ENCODE measurements at places on chromosomes 7 and 10.

DNA sequence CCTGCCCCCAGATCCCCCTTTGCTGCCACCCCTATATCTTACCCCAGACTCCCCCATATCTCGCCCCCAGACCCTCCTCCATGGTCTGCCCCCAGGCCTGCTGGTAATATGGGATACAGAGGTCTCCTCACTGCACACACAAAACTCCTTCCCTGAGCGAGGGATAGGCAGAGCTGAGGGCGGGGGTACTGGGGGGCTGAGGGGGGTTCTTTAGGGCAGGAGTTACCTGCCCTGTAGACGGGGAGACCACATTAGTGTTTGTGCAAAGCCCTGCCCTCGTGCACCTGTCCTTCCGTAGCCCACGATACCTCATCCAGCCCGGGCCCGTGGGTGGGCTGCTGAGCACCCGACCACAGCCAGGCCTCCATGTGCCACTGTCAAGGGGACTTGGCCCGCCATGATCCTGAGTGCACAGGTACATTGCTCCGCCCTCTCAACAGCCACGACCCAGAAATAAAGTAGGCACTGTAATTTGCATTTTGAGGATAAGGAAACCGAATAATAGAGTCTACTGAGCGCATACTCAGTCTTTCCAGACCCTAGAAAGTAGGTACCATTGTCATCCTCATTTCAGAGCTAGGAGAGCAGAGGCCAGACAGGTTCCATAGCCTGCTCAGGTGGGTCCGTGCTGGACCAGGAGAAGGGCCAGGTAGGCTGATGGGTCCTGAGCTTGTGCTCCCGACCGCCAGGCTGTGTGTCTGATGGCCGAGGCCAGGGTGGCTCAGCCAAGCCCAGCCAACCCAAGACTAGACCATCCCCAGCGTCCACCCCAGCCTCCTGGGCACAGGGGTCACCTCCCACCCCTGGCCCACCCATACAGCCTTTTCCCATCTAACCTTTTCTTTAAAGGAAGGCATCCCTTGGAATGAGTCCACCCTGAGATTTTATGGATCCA, 115.2 kb downstream of the LHPP start:
- DNase-seq, result no peak

DNA sequence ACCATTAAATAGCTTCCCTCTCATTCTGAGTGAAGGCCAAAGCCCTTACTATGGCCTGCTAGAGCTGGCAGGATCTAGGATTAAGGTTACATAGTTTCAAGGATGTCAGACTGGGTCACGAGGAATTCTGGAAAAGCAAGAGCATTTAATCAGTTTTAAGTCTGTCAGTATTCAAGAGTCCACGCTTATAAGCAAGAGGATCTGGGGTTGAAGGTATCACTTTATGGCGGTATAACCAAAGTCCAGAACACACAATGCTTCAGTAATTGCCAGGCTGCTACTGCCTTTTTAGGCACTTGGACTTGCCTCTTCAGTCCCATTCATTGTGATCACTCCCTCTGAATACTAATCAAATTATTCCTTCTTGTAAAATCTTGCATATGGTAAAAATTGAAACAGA, 101.0 kb downstream of the HBP1 start:
- DNase-seq, result no peak

DNA sequence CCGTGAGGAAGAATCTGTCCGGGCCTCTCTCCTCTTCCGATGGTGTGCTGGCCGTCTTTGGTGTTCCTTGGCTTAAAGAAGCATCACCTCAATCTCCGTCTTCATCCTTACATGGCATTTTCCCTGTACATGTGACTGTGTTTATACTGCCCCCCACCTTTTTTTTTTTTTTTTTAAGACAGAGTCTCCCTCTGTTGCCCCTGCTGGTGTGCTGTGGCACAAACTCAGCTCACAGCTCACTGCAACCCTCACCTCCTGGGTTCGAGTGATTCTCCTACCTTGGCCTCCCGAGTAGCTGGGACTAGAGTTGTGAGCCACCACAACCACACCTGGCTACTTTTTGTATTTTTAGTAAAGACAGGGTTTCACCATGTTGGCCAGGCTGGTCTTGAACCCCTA, 121.9 kb upstream of the C7orf33 start:
- no peak for DNase-seq

DNA sequence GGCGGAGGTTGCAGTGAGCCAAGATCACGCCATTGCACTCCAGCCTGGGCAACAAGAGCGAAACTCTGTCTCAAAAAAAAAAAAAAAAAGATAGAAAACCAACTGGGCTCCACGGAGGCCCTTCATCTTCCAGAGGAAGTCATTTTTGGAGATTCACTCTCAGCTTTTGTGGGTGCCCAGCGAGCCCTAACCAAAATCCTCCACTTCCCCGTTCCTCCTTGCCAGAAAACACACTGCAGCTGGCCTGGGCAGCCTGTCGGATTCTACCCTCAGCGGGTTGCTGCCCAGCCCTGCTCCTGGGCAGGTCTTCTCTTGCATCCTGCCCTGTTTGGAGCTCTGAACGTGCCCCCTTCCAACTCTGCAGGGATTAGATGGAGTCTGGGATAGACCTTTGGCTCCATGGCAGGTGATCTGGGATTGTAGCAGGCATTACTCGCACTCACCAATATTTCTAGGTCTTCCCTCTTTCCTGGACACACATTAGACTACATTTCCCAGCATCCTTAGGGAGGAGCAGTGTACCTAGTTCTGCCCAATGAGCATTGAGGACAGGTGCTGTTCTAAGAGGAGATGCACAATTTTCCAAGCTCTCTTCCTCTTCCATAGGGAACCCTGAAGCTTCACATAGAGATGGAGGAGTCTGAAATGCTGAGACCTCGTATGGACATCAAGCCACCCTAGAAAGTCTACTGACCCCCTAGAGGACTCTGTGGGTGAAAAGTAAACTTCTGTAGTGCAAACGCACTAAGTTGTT, 4.6 kb downstream of the GRID2IP start:
- no peak for DNase-seq

- no peak for DNase-seq
These were observed 300.7 kb upstream of the PITRM1 start for GRCh38 chr10:3473271-3473670.

- no peak for DNase-seq
These were observed 293.4 kb downstream of the KLF6 start for GRCh38 chr10:3491571-3491970.

- DNase-seq, result no peak
These were observed 129.4 kb downstream of the SFMBT2 start for GRCh38 chr10:7281429-7281828.

DNA sequence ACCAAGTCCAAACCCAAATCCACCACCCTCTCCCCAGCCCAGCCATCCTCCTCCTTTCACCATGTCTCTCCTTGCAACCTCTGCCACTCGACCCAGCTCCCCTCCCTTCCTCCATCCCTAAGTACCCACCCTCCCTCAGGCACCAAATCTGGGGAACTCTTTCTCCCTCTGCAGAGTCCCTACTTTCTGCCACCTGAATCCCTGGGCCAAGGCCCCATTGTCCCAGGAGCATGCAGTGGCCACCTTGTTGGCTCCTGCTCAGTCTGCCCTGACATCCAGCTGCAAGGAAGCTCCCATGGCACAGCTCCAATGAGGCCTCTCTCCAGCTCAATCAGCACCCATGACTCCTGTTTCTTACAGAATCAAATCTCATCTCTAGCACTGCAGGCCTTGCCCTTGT, 5.5 kb upstream of the UNC5B start:
- no peak for DNase-seq

- DNase-seq, result no peak
These were observed 374.6 kb upstream of the GHITM start for GRCh38 chr10:83764666-83765065.

DNA sequence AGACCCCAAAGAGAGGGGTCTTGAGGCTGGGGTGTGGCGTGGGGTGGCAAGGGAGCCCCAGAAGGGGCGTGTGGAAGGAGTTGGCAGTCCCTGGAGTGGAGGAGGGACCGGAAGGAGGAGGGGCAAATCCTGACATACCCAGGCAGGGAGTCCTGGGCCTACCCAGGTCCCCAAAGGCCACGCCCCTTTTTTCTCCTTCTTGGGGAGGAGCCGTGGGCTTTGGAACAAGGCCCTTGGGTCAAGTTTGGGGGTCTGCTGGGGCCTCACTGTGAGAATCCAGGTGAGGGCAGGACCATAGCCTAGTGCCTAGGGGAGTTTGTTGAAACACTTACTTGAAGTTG, 1.2 kb upstream of the SMARCD3 start:
- DNase-seq, result no peak

GRCh38 chr7:19145434-19146115, 354 bp upstream of the FERD3L start:
- no peak for DNase-seq

DNA sequence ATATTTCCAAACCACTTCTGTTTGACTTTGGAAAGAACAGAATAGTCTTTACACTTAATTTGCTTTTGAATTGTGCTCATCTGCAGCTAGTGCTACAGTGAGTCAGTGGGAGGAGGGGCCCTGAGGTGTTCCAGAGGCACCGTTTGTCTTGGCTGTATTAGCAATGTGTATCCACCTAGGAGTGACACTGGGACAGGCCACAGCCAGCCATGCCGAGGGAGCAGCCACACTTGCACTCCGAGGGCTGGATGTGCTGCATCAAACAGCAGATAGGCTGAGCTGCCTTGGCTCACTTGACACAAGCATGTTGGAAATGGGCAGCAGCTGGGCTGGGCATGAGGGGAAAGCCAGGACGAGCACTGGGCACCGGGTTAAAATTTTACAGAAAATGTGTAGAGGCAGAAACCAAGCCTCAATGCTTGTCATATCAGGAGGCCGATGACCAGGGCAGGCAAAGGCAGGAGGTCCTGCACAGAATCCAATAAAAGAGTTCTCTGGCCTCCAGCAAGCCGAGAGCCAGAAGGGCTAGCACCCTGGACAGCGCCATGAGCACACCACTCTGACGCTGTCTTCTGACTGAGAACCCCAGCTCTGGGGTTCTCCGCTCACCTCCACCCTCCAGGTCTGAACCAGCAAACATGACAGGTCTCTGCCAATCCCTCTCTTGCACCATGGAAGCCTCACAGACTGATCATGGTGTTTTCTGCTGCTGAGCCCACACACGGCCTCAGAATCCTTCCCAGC, 163.3 kb downstream of the GRID1 start:
- no peak for DNase-seq

DNA sequence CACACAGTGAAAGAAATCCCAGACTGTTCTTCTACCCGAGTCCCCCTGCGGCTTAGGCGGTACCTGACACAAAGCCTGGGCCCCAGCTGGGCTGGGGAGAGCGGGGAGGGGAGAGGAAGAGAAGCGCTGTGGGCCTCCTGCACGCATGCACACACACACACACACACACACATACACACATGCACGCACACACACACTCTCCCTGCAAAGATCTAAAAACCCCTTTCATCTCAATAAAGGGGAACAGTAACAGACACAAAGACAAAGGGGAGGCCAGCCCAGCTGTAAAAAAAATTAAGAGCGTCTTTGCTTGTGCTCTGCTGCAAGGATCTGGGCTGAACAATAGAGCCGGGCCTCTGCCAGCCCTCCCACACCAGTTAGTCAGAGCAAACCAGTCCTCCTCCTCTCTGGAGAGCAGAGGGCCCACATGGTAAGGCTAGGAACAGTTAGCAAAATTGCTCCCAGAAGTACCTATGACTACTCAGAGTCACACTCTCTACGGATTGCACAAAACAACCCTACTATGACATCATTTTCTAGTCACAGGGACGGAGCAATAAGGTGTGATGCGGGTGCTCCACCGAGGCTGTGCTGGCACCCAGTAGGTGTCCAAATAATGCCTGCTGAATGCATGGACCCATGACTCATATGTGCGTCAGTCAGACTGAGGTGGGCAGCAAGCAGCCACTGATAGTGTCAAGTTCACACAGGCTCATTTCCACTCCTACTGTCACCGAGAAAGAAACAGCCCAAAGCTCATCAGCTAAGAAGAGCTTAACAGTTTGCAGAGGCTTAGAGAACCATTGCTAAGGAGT, 9.2 kb downstream of the ITPRIP start:
- peak; percentile 56 for DNase-seq

DNA sequence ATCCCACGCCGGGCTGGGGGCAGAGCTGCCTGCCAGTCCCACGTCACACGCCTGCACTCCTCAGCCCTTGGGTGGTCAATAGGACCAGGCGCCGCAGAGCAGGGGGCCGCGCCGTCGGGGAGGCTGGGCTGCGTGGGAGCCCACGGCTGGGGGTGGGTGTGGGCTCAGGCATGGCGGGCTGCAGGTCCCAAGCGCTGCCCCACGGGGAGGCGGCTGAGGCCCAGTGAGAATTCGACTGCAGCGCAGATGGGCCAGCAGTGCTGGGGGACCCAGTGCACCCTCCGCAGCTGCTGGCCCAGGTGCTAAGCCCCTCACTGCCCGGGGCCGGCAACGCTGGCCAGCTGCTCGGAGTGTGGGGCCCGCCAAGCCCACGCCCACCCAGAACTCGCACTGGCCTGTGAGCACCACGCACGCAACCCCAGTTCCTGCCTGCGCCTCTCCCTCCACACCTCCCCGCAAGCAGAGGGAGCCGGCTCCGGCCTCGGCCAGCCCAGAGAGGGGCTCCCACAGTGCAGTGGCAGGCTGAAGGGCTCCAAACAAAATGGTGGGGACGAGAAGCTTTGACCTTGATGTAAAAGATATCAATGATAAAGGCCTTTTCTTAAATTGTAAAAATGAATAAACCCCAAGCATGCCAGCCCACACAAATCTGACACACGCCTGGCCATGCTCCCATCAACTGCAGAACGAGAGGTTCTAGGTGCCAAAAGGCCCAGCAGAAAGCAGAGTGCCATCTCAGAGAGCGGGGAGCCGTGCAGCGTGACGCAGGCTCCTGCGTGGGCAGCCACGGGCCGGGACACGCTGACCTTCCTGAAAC, 255.5 kb downstream of the MAD1L1 start:
- DNase-seq, result no peak

DNA sequence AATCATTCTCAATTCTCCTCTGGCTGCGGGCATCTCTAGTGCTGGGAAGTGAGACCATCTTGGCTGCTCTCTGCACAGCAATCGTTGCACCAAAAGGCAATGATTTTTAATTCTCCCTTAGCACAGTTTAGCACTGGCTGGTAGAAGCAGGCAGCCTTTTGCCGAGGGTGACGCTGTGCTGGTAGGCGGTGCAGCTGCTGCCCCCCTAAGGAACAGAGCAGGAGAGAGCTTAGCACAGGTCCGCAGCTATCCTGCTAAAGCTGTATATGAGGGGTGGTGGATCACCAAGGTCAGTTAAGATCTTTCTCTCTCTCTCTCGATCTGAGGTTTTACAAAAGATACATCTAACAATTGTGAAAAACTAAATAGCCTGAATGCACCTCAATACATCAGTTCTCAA, 390.1 kb downstream of the GATA3 start:
- peak; percentile 59 for DNase-seq

- DNase-seq, result no peak
These were observed 495.1 kb upstream of the ANKRD30A start for GRCh38 chr10:36630267-36630666.

GRCh38 chr7:39016609-39017008, 38.9 kb downstream of the POU6F2 start:
- no peak for DNase-seq

GRCh38 chr7:149642589-149642988, 130.8 kb downstream of the ZNF467 start:
- DNase-seq, result no peak

Measured in CD8-positive, alpha-beta T cell (primary cell).